ENCODE measurements at places on chromosomes 5 and 9. TPM values are rescaled to one million over a fixed set of nuclear protein-coding genes. Genes with fewer than 3 reads are reported as not detected.

- DNase-seq: no peak
These were observed 90.4 kb upstream of the PUM3 start for GRCh38 chr9:2934241-2934650.

DNA sequence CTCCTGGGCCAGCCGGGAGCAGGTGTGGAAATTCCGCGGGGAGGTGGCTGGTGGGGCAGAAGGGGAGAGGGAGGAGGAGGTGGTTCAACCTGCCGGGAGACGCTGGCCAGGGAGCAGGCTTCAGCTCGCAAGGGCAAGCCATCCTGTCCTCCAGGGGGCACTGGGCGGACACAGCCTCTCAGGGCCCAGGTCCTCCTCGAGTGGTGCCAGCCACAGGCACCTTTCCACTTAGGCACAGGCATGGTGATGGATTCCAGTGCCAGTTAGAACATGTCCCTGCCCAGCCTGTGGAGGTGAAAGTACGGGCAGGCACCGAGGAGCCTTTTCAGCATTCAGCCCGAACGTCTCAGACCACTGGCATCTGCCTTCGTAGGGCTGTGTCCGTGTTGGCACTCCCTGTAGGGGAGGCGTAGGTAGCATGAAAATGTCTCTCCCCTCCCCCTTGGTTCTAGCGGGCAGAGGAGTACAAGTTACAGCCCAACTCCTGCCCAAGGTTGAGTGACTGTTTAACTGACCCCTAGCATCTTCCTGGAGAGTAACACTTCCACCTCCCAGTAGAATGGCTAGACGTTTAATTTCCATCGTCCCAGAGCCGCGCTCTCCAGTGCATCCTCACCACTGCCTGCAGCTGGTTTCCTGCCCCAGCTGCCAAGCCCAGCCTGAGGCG is 48.9 kb downstream of the DAB2IP start:
- DNase-seq: peak; percentile 72

GRCh38 chr9:125180876-125181275 is 8.7 kb downstream of the PPP6C start:
- no peak for DNase-seq

- no peak for DNase-seq
These were observed 82.9 kb downstream of the PJA2 start for GRCh38 chr5:109326919-109327318.

- DNase-seq: no peak
These were observed 1252.6 kb upstream of the NUDT12 start for GRCh38 chr5:104815212-104815611.

Gene FGFR4
- total RNA-seq: 3.8 TPM

DNA sequence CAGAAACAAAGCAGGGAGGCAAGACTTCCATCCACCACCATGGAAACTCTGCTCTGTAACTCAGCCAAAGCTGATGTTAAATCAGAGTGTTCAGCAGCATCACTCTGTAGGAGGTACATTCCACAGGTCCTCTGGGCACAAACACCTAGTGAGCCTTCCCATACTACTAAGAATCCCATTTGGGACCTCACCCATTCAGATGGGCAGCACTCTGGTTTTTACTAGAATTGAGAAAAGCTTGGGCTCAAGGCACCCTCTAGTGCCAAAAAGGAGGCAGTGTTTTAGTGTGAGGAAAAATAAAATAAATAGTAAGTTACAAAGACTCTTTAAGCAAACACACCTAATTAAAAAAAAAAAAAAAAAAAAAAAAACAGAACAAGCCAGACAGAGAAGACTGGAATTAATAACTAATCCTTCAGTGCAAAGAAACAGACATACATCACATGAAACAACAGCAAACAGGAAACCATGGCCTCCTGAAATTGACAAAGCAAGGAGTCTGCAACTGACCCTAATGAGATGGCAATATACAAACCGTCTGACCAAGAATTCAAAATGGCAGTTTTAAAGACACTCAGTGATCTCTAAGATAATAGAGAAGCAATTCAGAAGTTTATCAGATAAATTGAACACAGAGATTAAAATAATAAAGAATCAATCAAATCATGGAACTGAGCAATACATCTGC is 159.5 kb downstream of the GNA14 start:
- DNase-seq: peak; percentile 18

Gene C9orf153
- 0.66 TPM for total RNA-seq

GRCh38 chr9:114690308-114690707 is 8.3 kb upstream of the TEX48 start:
- DNase-seq: no peak

Gene SPATA31D4
- not detected for total RNA-seq

Gene ABO
- total RNA-seq: not detected

Gene DDX4
- total RNA-seq: not detected

DNA sequence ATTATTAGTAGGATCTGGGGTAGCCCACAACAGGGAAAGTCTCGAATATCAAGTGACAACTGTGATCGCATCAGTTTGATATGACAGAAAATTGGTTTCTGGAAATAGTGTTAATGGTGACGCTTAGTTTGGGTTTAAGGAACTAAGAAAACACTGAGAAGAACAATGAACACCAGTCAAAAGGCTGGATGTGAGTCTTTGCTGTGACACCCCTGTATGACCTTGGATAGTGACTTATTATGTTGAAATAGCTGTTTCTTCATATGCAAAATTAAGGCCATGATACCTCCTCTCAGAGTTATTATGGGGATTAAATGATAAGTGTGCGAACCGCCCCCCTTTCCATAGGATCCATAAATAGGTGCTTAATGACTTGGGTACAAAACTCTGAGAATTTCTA is 926 bp downstream of the DNAJC25 start:
- peak; percentile 22 for DNase-seq

Gene SIT1
- not detected for total RNA-seq

DNA sequence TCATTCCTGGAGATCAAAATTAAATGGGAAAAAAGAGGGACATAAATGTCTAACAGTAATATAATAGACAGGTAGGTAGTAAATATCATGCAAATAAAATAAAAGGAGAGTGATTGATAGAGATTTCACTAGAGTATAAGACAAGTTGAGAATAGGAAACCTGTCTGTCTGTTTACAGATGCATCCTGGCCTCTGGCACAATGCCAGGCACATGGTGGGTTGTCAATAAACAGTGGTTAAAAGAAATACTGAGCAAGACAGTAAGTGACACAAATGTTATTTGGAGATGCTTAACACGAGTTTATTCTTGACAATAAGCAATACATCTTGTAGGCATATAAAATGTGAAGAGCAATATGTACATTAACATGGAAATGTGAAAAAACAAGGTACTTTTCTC is 33.3 kb downstream of the RICTOR start:
- no peak for DNase-seq

DNA sequence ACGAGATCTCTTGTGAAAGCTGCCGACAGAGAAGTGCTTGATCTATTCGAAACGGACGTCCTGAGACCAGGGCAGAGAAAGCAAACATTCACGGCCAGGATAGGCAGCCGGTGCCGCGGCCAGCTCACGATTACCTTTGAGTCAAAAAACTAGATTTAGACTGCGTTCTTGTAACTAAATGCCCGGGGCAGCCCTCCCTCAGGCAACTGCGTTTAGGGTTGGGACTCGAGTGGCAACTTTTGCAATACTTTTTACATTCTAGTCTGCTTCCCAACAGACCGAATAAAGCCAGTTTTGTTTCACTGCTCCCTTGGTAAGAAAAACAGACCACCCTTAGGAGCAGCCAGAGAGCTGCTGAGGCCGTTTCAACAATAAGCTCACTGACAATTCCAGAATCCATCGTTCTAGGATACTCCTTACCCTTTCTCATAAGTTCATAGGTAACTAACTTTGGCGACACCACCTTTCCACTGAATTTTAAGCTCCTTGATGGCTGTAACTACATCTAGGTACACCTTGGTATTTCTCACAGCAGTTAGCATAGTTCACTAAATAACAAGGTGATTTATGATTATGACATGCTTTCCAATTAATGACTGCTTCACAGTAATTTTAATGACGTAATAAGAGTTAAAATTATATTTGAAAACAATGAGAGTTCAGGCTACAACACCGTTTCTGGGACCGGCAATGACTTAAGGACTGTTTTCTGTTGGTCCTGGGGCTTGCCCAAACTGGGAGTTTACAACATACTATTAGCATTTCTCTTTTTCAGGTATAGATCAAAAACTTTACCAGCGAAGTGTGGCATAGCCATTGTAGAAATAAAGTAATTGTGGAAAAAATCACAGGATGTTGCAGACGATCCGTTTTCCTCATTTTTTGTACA is 899 bp upstream of the RAPGEF6 start:
- DNase-seq: peak; percentile 77
